Gastrocnemius medialis (tissue), 4 donors: ENCODE measurements at places on chromosomes 16 and 17. TPM values are rescaled to one million over a fixed set of nuclear protein-coding genes. Genes with fewer than 3 reads are reported as not detected.

The OTOP3 gene
- not detected for total RNA-seq

The TBC1D3C gene
- total RNA-seq: not detected

The C16orf89 gene
- not detected for total RNA-seq

The PPP1R1B gene
- 1.5 TPM for total RNA-seq

The NHERF1 gene
- total RNA-seq: 3.8 TPM

The NUPR1 gene
- 44.3 TPM for total RNA-seq

DNA sequence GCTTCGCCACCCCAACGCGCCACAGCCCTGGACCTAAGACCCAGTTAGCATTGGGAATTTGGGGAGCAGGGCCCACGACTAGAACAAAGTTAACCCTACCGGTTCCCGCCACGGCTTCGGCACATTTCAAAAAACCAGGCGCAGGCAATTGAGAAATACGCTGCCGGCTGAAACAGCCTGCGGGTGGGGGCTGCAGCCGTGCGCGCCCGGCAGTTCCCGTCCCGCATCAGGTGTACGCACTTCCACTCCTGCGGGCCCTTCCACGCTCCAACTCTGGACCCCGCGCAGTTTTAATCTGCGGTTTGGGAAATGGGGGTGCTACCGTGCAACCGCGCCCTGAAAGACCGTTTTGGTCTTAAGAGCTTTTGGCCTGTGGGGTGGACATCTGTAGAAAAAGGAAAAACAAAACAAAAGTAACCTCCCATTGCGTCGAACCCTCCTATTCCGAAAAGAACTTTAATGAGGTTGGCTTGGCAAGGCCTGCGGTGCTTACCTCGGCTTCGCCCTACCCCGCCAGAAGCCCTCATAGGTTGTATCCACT is 7.1 kb downstream of the IRX5 start:
- DNase-seq: no peak

- no peak for DNase-seq
Measured at GRCh38 chr17:18995220-18995619, 9.3 kb downstream of the FAM83G start.

DNA sequence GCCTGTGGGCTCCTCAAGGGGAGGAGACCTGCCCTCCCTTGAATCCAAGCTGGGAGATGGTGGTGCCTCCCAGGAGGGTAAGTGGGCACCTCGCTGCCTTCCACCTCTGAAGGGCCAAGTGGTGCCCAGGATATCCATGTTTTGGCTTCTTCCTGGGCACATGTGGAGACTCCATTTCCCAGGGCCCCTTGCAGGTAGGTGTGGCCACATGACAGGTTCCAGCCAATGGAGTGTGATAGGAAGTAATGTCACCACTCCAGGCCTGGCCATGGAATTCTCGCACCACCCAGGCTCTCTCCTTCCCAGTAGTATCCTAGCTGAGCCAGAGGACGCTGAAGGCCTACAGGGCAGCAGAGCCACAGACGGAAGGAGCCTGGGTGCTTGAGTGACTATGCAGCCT is 17.6 kb upstream of the PEMT start:
- no peak for DNase-seq

DNA sequence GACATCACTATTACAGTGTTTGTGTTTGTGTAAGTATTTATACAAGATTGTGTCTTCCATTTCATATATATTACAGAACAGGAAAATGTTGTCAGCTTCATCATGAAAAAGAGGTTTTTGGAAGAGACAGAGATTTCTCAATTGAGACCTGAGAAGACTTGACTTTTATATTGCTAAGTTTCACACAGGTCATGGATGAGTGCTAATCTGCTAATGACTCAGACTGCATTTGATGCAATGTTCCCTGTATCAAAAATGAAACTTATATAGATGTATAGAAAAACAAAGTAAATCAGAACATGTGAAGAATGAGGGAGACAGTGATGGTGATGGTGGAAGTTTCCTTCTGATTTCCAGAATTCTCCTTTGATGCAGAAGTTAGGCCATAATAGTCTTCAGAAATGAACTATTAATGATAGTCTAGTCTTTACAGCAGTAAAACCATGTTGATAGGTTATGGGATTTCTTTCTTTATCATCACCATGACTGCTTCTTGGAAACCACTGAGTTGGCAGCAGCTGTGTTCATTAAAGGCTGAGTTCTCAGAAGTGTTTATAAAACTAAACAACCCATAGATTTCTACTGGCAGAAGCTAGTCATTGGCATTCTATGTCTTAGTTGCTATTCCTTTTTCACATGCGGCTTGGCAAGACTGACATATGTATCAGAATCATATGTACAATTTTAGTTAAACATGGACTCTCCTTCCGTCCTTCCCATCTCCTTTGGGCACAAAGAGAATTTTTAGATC is 56.1 kb downstream of the PCTP start:
- DNase-seq: no peak

- no peak for DNase-seq
Measured at GRCh38 chr17:67136191-67137025, 92.1 kb downstream of the CACNG1 start.

GRCh38 chr17:73288534-73289302 is 23.1 kb downstream of the CDC42EP4 start:
- no peak for DNase-seq

DNA sequence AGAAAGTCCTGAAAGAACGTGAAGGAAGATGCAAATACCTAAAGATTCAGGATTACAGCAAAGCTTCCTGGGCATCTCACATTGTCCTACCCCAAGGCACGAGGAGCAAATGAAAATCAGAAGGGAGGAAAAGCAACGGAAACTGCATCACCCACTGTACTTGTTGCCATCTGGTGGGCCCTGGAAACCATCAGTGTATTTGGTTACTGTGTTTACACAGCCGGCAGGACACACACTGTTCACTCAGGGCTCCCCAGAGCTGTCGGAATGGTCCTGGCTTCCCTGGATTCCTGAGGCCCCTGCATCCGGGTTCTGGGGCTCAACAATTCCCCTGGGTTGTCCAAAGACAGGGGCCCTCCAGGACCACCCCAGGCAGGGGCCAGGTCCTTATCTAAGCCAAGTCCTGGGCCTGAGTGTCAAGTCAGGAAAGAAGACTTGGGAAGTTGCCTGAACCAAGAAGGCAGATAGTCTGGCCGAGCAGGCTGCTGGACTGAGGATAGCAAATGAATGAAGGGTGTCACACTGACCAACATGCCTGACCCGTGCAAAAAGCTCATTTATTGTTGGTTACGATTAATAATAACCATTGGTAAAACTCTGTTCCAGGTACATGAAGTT is 52.8 kb downstream of the SOX9 start:
- DNase-seq: no peak

DNA sequence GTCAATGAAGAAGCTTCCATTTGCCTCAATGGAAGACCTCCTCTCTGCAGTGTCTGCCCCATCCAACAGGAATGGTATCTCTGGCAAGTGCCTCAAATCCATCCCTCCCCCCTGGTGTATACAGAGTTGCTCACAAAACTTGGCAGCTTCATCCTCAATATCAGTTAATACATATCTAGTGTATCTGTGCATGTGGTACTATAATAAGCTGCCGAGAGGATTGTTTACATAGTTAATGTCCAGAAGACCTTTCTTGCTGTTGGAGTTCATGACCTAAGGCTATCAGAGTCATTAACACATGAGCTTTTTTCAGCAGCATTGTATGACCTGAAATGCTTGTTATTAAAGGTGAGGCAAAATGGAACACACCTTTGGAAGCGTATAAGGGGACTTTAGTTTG is 14.0 kb upstream of the RASL10B start:
- no peak for DNase-seq

- no peak for DNase-seq
Measured at GRCh38 chr16:67934306-67935100, 2.1 kb downstream of the PSMB10 start.

GRCh38 chr17:10751563-10751962 is 21.7 kb upstream of the TMEM220 start:
- no peak for DNase-seq
